ENCODE measurements at places on chromosomes 1 and 21.
A peak's percentile ranks its signal among the peaks of the same experiment; 100 is the strongest.

DNA sequence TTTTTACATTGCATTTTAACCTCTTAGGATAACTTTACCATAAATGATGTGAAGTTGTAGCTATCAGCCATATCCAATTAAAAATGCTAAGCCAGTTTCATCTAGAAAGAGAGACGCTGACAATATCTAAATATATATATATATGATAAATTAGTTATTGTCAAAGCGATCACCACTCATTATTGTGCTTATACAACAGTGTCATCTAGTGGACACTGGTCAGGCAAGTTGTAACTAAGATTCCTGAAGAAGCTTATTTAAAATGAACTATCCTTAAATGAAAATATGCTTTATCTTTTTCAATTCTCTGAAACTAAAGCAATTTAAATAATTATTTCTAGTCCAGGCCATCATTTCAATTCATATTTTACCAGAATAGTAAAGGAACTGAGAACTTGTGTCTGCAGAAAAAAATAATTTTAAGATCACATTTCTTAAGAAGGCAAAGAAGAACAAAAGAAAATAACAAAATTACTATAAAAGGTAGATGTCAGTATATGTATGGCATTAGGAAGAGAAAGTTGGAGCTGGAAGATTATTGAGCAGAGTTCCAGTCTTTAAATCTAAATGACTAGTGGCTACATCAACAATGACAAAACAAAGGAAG, 193.3 kb upstream of the SNX7 start:
- peak; percentile 42 for DNase-seq

DNA sequence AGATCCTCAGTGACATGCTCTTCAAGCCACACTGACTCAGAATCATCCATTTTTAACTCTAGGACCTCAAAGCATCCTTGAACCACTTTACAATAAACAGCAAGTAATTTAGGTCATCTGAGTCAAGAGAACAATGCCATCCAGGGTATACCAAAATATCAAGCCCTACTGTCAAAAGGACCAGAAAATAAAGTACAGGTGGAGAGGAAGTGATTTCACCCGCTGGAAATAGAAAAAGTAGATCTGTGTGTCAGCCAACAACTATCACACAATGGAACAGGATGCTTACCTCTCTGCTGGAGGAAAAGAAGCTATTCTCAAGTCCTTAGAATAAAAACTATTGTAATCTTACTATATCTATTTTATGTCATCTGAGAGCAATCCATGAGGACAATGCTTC, 37.0 kb downstream of the RERE start:
- DNase-seq = peak; percentile 40

- DNase-seq = peak; percentile 57
These were observed 8.1 kb upstream of the C1orf216 start for GRCh38 chr1:35726450-35727433.

DNA sequence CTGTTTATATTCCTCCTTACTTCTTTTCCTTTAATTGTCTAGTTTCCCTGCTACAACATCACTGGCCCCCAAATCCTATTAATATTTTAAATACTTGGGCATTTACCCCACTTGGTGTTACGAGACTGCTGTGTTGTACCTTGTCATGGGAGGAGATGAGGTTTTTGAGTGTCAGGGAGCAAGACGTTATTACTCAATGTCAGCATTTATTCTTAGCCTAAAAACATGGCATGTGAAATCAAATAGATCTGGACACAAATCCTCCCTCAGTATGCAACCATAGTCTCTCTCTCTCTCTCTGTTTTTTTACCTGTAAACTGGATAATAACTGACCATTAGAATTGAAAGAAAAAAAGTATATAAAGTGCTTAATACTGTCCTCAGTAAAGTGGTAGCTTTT, 4.6 kb downstream of the LRRC8B start:
- no peak for DNase-seq

GRCh38 chr21:26225046-26225445, 54.5 kb upstream of the APP start:
- no peak for DNase-seq

DNA sequence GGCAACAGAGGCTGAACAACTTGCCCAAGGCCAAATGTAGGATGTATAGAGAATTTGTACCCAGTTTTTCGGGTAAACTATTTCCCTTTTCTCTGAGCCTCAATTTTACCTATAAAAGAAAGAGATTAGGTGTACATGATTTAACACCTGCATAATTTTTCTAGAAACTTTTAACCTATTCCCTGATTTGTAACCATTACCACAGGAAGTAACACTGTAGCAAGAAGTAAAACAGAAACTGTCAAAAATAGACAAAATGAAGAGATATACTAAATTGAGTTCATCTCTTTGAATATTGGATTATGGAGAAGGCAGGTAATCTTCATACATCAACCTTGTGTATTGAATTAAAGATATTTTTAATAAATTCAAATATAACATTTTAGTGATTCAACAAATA, 136.2 kb downstream of the ZC3H11B start:
- no peak for DNase-seq

DNA sequence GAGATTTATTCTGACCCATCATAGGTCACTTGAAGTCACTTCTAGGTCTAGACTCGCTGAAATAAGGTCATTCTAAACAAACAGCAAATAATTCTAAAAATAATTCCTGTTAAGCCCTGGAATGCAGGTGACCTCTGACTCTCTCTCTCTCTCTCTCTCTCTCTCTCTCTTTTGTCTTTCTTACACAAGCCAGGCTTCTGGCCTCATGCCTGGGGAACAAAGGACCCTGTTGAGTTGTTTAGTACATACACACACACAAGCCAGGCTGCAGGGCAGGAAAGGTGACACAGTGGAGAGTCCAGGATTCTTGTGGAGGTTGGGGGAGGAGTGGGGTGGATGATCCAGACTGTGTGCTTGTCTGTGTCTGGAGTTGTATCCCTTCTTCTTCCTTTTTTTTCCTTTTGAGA, 4.0 kb upstream of the MEX3A start:
- DNase-seq = peak; percentile 82

GRCh38 chr1:25809283-25809926, 9.4 kb downstream of the SELENON start:
- DNase-seq = no peak
